ENCODE measurements at places on chromosomes 11 and 22.

DNA sequence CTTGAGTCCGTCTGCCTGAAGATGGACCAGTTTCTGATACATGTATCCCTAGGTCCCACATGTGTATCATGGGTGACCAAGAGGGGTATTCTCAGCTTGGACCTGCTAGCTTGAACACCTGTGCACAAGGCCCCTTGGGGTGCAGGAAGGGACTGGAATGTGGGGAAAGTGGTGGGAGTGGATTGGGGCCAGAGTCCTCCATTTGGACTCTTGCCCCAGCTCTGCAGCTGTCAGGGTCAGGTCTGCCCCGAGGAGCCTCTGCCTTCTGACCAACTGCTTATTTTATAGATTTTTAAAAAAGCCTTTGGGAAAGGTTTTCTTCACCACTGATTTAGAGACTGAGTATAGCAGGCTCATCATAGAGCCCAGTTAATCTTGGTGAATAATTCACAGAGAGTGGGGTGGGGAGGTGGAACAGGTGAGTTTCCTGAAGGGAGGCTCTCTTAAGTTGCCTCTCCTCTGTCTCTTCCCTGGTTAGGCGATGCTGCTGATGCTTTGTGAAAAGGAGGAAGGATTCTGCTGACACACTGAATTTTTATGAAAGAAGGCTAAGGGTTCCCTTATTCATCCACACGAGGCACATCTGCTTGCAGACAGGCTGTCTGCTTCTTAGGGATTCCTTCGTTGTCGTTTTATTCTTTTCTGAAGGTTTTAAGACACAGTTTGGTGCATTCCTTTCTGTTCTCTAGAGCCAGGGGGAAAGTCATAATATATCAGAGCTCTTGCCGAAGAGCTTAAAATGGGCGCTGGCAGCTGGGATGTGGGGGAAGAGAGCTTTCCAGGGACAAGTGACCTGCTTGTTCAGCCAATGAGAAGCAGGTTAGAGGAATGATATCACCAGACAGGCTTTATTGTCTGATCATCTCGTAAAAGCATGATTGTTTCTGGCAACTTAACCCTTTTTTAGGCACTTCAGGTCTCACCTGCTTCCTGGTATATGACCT, 19.9 kb downstream of the TRIM44 start:
- no peak for DNase-seq

DNA sequence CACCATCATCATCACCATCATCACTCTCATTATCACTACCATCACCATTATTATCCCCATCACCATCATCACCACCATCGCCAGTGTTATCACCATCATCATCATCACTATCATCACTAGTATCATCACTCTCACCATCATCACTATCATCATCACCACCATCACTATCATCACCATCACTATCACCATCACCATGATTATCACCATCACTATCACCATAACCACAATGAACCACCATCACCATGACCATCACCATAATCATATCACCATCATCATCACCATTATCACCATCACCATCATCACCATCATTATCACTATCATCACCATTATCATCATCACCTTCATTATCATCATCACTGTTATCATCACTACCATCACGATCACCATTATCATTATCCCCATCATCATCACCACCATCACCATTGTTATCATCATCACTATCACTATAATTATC, 326.7 kb downstream of the BRD1 start:
- no peak for DNase-seq

DNA sequence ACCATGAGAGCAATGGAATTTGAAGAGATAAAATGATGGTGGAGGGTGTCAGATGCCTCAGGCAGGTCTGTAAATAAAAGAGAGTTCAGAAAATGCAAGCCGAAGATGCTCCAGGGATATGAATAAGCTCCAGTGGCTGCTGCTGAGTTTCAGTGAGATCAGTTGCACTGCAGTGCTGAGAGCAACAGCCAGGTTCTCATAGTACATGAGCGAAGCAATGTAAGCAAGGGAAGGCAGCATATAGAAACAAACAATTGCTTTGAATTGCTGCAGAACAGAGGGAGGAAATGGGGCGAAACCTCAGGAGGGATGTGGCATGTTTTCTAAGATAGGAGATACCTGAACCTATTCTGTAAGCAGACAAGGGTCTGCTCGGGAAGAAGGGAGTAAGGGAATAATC, 369.5 kb downstream of the AASDHPPT start:
- DNase-seq = no peak

DNA sequence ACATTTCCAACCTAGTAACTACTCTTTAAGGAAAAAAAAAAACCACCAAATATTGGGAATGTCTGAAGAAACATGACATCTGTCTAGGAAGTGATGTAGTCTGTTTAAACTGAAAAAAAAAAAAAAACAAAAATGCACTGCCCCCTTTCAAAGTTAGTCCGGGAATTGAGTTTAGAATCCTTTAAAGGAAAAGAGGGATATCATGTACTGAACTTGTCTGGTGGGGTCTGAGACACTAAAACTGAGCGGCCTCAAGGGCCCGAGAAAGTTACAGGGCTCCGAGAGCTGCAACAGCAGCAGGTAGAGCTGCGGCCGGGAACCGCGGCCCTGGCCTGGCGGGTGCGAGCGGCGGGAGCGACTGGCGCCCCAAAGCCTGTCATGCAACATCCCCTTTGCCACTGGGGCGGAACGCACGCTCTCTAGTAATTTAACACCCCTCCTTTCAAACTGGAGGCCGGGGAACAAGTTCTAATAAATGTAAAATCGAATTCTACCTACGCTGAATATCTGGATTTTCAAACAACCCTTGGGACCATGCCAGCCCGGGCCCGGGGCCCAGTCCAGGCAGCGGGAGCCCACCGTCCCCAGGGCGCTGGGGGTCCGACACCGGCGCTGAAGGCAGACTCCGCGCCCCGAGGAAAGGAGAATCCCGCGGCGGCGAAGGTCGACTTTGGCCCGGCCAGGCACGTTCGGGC, 736 bp downstream of the RDX start:
- peak; percentile 28 for DNase-seq

DNA sequence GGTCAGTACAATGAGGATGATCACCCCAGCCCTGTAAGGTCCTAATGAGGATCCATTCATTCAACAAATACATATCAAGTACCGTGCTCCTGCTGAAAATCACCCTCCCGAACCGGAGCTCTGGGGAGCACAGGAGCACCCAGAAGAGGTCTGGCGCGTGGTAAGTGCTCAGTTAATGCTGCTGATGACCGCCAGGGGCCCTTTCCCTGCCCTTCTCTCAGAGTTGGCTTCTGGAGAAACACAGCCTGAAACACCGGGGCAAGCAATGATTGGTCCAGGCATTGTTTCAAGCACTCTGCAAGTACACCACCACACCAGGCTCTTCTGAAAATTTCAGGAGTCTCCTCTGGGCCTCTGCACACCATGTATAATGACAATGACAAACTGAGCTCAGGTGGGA, 3.8 kb upstream of the CCDC86 start:
- no peak for DNase-seq

DNA sequence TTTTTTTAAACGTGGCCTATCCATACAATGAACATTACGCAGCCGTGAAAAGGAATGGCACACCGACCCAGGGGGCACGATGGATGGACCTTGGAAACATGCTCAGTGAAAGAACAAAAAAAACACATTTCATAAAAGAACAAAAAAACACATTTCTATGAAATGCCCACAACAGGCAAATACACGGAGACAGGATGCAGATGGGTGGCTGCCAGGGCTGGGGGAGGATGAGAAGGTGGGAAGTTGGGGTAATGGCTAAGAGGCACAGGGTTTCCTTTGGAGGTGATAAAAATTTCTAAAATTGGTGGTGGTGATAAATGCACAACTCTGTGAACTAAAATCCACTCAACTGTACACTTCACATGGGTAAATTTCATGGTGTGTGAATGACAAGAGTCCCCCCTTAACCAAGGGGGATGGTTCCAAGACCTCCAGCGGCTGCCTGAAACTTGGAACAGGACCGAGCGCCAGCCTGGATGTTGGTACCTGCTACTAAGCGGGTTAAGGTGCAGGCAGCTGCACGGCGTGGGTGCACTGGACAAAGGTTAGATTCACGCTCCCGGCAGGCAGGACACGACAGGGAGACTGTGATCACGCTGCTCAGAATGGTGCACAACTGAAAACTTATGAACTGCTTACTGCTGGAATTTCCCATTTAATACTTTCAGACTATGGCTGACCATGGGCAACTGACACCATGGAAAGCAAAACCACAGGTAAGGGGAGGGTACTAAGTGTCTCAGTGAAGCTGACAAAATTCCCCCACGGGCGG, 16.5 kb downstream of the BRD1 start:
- no peak for DNase-seq

GRCh38 chr11:24400059-24400665, 96.7 kb upstream of the LUZP2 start:
- no peak for DNase-seq

DNA sequence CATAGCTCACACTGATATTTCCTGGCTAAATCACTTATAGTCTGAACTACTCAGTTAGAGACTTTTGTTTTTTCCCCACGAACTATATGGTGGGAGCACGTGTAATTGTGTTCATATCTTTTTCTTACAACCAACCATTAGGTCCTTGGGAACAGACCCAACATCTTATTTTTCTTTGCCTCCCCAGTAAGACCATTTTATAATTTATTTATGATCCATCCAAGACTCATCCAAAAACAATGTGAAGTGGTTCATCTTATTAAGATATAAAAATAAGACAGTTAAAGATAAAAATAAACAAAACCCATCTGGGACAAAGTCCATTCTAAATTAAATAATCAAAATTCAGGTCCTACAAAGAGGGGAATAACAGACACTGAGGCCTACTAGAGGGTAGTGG, 90.8 kb downstream of the FAM168A start:
- no peak for DNase-seq

- DNase-seq = peak; percentile 50
These were observed 295.1 kb upstream of the PLET1 start for GRCh38 chr11:112555491-112556364.

- DNase-seq = no peak
These were observed 291.8 kb downstream of the MIAT start for GRCh38 chr22:26949193-26949592.

GRCh38 chr11:126080161-126080941, 17.7 kb upstream of the CDON start:
- DNase-seq = no peak

DNA sequence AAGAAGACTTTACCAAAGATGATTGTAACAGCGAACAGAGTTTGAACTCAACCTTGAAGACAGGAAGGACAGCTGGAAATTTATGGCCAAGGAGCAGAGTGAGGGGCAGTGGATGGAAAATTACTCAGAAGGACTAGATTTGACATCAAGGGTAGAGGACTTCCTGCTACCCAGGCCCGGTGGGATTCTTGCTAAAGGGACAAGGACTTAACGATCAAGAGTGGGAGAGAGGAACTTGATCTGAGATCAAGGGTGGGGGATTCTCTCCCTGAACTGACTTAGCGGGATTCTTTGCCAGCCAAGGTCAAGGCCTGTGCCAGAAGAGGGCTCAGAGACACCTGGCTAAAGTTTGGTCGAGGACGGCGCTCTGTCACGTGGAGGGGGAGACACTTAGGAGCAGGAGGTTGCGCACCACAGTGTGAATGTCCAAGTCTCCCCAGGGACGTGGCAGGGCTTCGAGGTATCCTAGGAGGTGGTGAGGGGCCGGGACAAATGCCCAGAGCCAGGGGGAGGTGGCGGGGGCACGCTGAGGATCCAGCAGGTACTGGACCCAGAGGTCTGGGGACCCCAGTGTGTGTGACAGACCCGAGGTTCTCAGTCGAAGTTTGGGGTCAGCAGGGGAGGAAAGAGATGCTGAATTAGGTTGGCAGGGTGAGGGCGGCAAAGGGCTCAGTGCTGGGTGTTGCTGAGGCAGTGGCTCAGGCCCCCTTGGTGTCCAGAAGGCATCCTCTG, 46.1 kb upstream of the SHISAL1 start:
- no peak for DNase-seq

DNA sequence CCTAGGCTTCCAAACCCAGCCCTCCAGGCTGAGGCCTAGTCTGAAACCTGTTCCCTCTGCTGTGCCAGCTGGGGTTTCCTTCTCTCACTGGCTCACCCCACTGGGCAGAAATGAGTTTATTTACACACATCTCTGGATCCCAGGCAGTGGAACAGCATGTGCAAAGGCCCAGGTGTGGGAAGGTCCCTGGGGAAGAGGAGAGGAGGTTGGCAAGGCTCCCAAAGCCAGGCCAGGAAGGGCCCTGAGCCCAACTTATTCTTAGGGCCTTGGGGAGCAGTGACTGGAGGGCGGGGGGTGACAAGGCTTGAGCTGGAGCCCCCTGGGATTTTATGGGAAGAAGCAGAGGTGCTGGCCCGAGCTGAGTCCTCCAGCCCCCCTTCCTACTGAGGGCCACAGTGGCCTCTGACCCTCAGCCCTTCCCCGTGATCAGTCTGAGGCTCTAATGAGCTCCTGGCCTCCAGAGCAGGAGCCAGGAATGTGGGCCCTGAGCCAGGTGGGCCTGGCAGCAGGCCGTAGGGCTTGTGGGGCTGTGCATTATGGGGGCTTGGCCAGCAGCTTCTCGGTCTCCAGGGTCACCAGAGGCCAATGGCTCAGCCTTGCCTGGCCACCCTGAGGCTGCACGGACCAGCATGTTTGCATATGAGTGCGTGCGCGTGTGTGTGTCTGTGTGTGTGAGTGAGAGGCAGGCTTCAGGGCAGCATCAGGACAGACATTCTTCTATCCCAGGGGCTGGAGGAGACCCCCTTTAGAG, 2.9 kb downstream of the MYO7A start:
- DNase-seq = no peak

- DNase-seq = no peak
These were observed 550.4 kb downstream of the DLG2 start for GRCh38 chr11:85076535-85077330.

All from omental fat pad (tissue), 4 donors.